ENCODE measurements at places on chromosomes 16 and 17.

DNA sequence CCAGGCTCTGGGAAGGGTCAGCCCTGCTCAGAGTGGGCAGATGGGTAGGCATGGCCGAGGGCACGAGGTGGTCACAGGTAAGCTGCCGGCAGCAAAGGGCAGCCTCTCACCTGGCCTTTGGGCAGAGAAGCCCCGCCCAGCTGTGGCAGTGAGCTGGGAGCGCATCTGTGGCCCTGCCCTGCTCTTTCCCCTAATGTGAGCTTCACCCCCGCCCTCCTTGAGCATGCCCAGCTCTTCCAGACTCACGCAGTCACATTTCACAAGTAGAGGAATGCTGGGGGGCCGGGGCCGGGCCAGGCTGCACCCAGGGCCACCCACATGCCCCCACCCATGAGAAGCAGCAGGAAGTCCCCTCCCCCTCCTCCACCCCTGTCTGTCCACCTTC, 40.7 kb upstream of the SLC38A10 start:
- DNase-seq: no peak

- no peak for DNase-seq
Measured at GRCh38 chr17:27529230-27529796, 73.1 kb downstream of the KSR1 start.

DNA sequence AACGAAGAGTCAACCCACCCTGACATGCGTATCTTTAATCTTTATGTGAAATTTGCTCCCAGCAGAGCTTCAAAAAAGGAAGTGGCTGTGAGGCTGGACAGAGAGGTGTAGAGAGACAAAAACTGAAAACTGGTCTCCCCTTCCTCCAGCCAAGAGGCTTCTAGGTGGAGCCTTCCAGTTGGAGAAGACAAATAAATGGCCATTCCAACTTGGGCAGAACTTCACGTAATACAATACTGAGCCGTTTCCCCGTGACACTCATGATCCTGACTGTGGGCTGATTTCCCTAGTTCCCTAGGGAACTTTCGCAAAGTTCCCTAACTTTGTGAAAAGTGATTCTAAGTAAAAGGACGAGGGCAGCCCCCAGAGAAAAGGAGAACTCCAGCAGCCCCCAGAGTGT, 78.8 kb downstream of the ZFHX3 start:
- no peak for DNase-seq

GRCh38 chr17:29140631-29141513, 39.3 kb downstream of the MYO18A start:
- DNase-seq: peak; percentile 34

GRCh38 chr16:62021161-62021581, 15.1 kb downstream of the CDH8 start:
- no peak for DNase-seq

DNA sequence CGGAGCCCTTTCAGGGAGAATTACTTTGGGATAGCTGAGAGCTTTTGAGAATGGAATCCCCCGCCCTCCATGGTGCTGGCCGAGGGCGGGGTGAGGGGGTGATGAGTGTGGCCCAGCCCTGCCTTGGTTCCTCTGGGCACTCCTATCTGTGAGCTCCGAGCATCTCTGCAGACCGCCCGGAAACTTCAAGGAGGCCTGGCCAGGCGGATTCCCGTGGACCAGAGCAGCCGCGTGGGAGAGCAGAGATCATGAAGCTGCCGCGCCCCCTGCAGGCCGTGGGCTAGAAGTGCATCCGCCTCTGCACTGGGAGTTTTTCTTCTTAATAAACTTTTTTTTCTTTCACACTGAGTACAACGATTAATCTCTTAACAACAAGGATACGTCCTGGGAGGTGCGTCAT, 392.9 kb upstream of the EEF2KMT start:
- no peak for DNase-seq

DNA sequence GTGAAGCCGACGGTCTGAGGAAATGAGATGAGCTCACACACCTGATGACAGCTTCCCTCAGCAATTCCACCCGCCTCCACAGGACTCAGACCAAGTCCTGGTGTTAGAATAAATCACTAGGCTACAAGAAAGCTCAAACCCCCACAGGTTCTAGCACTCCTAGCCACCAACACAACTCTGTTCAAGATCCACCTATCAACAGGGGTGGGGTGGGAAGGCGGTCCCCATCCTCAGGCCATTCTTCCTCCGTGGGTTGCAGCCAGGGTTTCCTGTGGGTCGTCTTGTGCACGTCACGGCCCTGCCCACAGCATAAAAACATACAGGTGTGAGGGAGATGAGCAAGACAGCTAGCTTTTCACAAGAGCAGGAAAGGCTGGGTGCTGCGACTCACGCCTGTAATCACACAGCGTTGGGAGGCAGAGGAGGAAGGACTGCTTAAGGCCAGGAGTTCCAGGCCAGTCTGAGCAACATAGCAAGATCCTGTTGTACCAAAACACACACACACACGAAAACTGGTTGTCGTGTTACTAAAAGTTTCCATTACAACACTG, 81.1 kb downstream of the ANKRD11 start:
- peak; percentile 60 for DNase-seq

DNA sequence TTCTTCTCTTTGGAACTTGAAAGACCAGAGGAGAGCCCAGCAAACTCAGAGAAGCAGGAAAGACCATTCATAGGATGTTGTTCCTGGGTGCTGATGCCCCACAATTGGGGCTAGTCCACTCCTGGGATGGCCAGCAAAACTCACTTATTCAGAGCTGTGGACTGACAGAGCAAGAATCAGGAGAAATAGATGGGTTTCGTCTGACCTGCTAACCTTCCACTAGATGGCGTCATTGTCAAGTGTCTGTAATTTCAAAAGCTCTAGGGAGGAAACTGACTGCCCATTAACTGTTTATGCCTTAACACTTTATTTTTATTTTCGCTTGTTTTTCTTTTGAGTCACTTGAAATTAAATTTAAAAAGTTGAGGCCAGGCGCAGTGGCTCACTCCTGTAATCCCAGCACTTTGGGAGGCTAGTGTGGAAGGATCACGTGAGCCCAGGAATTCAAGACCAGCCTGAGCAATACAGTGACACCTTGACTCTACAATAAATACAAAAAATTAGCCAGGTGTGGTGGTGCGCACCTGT, 28.7 kb upstream of the MILR1 start:
- DNase-seq: peak; percentile 33

GRCh38 chr16:29804455-29805231, 1.7 kb upstream of the MAZ start:
- no peak for DNase-seq

DNA sequence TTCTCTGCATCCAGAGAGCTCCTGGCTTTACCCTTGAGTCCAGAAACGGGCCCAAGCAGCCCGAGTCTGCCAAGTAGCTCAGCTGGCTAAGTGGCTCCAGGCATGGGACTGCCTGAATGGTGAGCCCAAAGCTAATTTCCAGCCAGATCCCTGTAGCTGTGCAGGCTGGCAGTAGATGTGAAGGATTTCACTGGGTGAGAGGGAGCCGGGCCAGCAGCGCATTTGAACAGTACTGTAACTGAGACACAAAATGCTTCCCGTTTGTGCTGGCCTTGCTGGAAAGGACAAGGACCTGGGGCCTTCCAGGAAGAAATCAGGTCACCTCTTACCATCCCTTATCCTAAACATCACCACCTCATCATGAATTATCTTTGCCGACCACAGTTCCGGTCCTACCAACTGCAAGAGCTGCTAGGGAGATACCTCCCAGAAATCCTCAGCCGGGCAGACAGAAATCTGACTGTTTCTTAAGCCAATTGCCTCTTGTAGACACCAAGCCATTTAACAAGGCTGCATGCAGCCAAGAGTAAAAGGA, 3.7 kb downstream of the TIMP2 start:
- no peak for DNase-seq

DNA sequence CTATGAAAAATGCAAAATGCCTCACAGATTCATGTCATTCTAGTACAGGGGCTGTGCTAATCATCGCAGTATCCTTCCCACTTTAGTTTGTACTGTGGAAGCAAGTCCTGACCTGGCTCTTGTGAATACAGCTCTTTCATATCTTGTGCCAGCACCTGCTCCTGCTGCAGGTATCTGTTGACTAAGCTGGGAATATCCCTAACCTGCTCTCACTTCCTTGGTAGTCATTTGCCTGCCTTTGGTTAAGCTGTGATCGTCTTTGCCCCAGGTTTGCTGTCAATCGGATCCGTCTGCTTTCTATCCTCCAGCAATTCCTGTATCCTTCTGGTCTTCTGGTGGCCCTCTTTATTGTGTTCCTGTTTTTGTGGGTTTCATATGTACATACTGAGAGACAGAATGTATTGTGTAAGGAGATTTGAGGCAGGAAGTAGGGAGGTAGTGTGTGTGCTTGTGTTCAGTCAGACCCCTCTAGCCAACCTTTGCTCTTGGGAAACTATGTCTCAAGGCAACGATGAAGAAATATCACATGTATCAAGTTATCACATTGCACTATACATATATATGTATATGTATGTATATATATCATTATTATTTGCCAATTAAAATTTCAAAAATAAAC, 7.7 kb upstream of the GINS3 start:
- no peak for DNase-seq

GRCh38 chr16:89193576-89194293, 6.6 kb downstream of the SLC22A31 start:
- DNase-seq: no peak

Data from activated T-helper 1 cell treated with anti-CD3 and anti-CD28 coated beads, Interleukin-12 subunit alpha, Interleukin-12 subunit beta, Interleukin-2, Interleukin-4 antibody, amounts not matched to agents 30 ng/mL and 10 ng/mL and 1 ng/mL, durations not matched to agents 14 hours and 24 hours and 36 hours (primary cell).